ENCODE measurements at places on chromosomes 1 and 21.
A peak's percentile ranks its signal among the peaks of the same experiment; 100 is the strongest.

- DNase-seq: peak; percentile 39
Measured at GRCh38 chr1:233304489-233305102, 9.1 kb upstream of the PCNX2 start.

- DNase-seq: no peak
Measured at GRCh38 chr1:242784807-242785206, 260.3 kb upstream of the PLD5 start.

DNA sequence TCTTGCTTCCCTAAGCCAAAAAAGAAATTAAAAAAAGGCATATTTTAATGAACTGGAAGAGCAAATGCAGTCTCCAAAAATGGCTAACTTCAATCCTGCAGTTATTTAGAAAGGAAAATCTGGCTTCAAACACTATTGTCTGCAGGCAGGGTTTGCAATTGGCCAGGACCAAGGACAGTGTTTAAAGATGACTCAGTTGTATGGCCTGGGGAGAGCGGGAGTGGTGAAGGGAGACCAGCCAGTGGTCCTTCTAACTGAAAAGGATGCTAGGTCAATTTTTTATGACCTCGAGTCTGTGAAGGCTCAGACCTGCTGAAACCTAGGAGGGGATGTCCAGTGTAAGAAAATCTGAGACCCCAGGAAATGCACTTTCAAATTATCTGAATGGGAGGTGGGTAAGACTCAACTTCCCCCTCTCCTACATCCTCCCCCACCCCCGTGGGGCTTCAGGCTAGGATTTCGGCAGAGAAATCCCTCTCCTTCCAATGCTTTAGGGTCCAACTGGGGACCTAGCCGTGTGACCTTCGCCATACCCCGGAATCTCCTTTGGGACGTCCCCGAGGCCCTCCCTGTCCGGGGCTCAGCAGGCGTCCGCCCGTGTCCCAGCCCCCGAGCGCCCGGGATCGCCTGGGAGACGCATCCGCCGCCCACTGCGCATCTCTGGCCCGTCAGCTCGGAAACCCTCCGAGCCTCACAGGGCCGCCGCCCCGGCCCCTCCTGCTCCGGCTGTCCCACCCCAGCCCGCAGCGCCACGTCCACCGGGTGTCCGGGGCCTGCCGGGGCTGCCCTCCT, 602 bp upstream of the RIMKLA start:
- DNase-seq: no peak

GRCh38 chr1:10063878-10064277, 31.1 kb downstream of the UBE4B start:
- no peak for DNase-seq

GRCh38 chr1:26752519-26752918, 35.2 kb upstream of the PIGV start:
- DNase-seq: no peak

- DNase-seq: no peak
Measured at GRCh38 chr1:6833804-6834203, 48.5 kb downstream of the CAMTA1 start.

- DNase-seq: no peak
Measured at GRCh38 chr1:91569411-91570119, 68.9 kb downstream of the CDC7 start.

- DNase-seq: peak; percentile 29
Measured at GRCh38 chr21:29571949-29572348, 273.2 kb downstream of the BACH1 start.

GRCh38 chr1:197998110-197998509, 80.9 kb downstream of the LHX9 start:
- DNase-seq: no peak

DNA sequence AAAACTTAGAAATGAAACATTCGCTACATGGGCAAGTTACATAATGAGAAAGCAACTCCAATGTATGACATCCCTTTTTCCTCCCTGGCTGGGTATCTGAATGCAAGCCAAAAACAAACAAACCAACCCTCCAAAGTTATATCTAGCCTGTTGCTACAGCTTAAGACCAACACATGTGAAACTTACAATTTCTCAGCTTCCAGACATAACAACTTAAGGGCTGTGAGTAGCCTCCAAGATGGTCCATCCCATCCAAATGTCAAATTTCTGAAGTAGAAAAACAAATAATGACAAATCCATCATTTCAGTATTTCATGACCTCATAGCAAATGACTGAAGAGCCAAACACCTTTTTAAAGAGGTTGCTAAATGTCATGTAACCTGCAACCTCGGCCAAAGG, 19.9 kb downstream of the SETD4 start:
- DNase-seq: no peak

GRCh38 chr1:10514490-10515235, 39.9 kb downstream of the PEX14 start:
- DNase-seq: peak; percentile 67

GRCh38 chr1:174689524-174689923, 241.8 kb downstream of the GPR52 start:
- no peak for DNase-seq

DNA sequence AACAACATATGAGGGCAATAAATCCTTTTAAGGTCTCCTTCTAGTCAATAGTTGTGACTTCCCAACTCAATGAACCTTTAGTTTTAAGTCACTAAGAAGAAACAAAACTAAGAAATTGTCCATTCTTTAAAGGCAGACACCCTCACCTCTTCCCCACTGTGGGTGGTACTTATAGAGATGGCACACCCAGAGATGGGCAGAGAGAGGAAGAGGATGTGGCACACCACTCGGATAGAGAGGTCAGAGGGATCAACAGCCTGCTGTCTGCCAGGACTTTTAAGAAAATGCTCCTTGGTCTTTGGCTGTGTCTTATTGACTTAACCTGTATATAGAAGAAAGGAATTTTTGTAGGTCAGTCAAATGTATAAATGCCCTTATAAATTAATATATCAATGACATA, 45.1 kb downstream of the FASLG start:
- no peak for DNase-seq

- no peak for DNase-seq
Measured at GRCh38 chr1:153608742-153609584, 4.0 kb downstream of the S100A16 start.

- DNase-seq: no peak
Measured at GRCh38 chr1:160618763-160619274, 28.0 kb downstream of the SLAMF1 start.

DNA sequence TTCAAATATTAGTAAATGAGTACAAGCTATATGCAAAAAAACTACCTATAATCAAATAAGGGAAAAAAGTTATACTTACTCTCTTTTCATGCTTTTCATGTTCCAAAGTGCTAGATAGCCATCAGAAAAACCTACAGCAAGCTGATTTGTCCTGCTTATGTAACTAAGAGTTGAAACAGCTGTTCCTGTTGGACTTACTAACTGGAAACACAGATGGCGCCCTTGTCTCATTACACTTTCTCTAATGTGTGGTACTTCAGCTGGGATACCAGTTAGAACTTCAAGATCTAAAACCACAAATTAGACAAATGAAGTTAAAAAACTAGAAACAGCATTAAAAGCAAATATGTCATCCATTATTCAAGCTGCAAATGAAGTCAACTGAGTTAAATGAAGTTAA, 24.3 kb downstream of the AHCTF1 start:
- DNase-seq: peak; percentile 5

DNA sequence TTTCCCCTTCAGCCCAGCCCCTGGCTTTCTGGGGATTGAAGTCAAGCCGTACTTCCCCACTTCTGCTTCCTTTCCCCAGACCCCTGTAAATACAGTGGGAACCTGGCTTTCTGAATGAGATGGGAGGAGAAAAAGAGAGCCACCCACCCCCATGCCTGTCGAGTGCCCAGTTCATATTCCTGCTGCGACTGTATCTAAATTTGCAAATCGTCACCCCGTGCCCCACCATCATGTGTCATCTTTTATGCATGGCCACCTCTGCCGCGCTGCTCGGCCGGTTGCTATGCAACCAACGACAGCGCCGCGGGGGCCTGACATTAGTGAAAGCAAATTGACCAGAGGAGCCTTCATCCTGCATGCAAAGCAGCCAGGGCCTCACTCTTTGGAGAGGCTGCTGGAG, 143.0 kb downstream of the ELAVL4 start:
- DNase-seq: peak; percentile 65

GRCh38 chr1:40300651-40301050, 16.4 kb downstream of the COL9A2 start:
- DNase-seq: no peak

- no peak for DNase-seq
Measured at GRCh38 chr1:223802602-223803001, 43.1 kb downstream of the TP53BP2 start.

DNA sequence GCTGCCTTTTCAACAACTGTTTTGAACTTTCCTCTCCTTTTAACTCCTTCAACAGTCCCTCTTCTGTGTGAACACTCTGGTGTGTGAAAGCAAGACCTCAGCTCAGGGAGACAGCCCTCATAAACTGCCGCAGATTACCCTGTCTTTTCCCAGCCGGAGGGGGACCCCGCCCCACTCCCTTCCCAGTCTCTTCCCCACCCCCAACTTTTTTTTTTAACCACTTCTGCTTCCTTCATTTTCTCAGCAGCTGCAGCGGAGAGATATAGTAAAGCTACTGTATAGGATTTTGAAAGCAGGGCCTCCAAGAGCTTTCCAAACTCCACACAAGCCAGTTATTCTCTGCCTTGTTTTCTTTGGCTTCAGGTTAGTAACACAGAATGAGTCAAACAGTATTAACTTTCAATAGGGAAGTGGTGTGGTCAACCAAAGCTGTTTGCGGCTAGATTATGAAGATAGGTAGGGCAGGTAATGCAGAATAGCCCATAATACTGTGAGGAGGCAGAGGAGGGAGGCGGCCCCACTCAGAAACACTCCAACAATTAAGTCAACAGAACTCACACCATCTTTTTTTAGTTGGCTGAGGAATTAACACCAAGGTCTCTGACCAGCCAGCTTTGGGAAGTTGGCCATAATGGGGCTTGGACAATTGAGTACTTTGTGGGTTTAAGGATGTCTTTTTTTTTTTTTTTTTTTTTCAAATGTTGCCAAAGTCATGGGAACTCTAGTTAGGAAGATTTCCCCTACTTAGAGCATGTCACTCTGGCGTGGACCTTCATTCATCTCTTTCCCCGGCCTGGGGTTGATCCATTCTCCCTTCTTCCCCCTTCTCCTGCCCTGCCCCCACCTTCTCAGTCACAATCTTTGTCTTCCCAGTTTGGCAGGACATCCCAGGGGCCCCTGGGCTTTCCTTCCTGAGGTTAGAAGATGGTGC, 177.0 kb downstream of the CLIC6 start:
- no peak for DNase-seq

GRCh38 chr1:190084552-190084951, 393.1 kb downstream of the BRINP3 start:
- DNase-seq: no peak

GRCh38 chr1:173063171-173063570, 12.4 kb upstream of the TNFSF18 start:
- DNase-seq: no peak

- no peak for DNase-seq
Measured at GRCh38 chr1:63448731-63449246, 74.2 kb downstream of the ITGB3BP start.

DNA sequence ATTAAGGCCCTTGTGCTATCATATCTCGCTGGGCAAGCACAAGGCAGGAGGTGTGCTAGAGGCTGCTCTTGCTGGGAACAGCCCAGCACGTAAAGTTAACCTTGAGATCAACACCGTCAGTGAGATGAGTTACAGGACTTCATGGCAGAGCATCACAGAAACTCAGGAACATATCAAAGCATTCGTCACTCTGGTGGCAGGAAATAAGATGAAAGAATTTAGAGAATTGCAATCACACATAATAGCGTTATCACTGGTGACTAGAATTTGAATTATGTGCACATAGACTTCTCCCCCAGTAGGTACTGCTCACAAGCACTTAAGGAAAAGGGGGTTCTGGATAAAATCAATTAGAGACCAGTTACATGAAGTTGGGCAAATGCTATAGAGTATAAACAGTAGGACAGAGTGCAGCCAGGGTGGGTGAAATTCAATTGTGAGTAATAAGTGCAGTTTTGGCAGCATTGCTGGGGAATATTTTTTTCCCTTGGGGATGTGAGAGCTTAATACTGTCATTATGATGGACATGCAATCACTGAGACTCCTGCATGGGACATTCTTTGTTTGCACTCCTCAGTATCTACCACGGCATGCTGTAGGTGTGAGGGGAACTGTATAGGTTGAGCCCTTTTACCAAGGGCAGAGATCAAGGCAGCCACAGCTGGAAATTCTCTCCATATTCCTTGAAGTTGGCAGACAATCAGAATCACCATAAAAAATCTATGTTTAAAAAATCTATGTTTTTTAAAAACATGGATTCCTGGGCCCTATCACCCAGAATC, 44.2 kb upstream of the ARHGAP29 start:
- no peak for DNase-seq

GRCh38 chr1:38337711-38338110, 291.1 kb upstream of the POU3F1 start:
- DNase-seq: no peak

GRCh38 chr21:24367936-24368335, 1239.3 kb downstream of the MRPL39 start:
- no peak for DNase-seq

DNA sequence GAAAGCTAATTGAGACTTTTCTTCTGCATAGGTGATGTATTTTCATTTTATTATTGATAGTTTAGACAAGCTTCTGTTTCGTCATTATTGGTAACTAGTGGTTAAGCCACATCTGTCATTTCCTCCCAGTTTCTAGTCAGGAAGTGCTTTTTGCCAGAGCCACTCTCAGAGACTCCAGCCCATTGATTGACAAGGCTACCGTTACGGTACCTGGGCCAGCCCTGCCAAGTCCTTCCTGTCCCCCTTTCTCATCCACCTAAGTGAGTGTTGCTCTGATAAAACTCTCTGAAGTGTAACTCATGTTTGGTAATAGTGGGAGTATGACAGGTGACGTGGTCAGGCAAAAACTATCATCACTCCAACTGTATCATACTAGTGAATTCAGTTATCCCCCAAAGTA, 29.6 kb upstream of the AGL start:
- no peak for DNase-seq

GRCh38 chr1:55302972-55303371, 87.8 kb upstream of the USP24 start:
- DNase-seq: no peak

DNA sequence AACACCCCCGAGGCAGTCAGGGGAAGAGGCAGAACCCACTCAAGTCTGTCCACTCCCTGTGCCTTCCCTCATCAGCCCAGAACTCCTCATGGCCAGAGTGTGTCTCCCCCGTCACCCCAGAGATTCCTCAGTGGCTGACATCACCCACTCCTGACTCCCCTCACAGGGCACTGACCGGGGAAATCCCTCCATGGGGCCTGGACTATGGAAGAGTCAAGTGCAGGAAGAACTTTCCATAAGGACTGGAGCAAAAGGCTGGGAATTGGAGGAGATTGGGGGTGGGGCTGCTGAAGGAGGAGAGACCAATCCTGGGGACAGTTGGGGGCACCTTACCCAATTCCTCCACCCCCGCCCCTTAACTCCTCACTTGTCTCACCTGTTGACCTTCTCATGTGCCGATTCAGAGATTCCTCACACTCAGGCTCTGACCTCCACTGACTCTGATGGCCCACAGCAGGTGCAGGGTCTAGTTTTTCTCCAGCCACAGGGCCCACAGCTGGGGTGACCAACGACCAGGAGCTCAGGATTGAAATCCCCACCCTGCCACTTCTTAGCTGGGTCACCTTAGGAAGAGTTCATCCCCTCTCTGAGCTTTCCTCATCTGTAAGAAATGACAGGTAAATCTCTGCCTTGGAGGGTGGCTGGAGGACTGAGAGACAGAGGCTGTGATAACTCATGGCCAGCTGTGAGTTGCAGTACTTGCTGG, 481 bp upstream of the EXTL1 start:
- no peak for DNase-seq

Measured in NCI-H524 (cell line).